B cell (primary cell): ENCODE measurements at places on chromosomes 1 and 21. TPM values are rescaled to one million over a fixed set of nuclear protein-coding genes. Genes with fewer than 3 reads are reported as not detected.

Gene C1orf115
- 19.5 and 21.4 TPM in 2 replicates for total RNA-seq

Gene SPRR3
- not detected in 2 replicates for total RNA-seq

Gene LCE1E
- not detected in 2 replicates for total RNA-seq

Gene CLIC6
- total RNA-seq: 0.07 TPM in 2 replicates

Gene CEP350
- total RNA-seq: 87.4 and 92.3 TPM in 2 replicates

Gene TNFRSF14
- 239 and 243 TPM in 2 replicates for total RNA-seq

Gene KNCN
- not detected in 2 replicates for total RNA-seq

Gene OR10Z1
- total RNA-seq: not detected in 2 replicates

Gene PADI3
- total RNA-seq: not detected in 2 replicates

Gene GABPB2
- 22.4 and 22.9 TPM in 2 replicates for total RNA-seq

Gene RNU1-2
- total RNA-seq: 4,377 and 4,541 TPM in 2 replicates

Gene IVL
- not detected in 2 replicates for total RNA-seq

Gene NBPF19
- 38.1 and 41.2 TPM in 2 replicates for total RNA-seq

Gene ST6GALNAC5
- total RNA-seq: not detected in 2 replicates

Gene BTBD8
- total RNA-seq: 1.9 and 2.1 TPM in 2 replicates

Gene TMEM167B
- total RNA-seq: 40.9 and 44.5 TPM in 2 replicates

Gene ST6GALNAC3
- 13.4 and 17.3 TPM in 2 replicates for total RNA-seq

Gene NOTCH2NLA
- 140 and 148 TPM in 2 replicates for total RNA-seq

Gene HSD3B2
- not detected in 2 replicates for total RNA-seq

Gene PIP5K1A
- total RNA-seq: 76.1 and 78.4 TPM in 2 replicates

Gene TTC39A
- 0.41 TPM in 1 of 2 replicates, not detected in the other for total RNA-seq

Gene TP53BP2
- 40.0 and 49.2 TPM in 2 replicates for total RNA-seq

Gene PPP1R8
- total RNA-seq: 45.1 and 45.4 TPM in 2 replicates

Gene LCE6A
- total RNA-seq: not detected in 2 replicates

Gene PDZK1
- 0.34 TPM in 1 of 2 replicates, not detected in the other for total RNA-seq

Gene SPRR1A
- total RNA-seq: not detected in 2 replicates
